ENCODE measurements at places on chromosomes 6 and 20. TPM values are rescaled to one million over a fixed set of nuclear protein-coding genes. Genes with fewer than 3 reads are reported as not detected.

Gene HLA-G
- total RNA-seq, result 1.6 TPM

Gene GPR63
- total RNA-seq, result 2.2 TPM

DNA sequence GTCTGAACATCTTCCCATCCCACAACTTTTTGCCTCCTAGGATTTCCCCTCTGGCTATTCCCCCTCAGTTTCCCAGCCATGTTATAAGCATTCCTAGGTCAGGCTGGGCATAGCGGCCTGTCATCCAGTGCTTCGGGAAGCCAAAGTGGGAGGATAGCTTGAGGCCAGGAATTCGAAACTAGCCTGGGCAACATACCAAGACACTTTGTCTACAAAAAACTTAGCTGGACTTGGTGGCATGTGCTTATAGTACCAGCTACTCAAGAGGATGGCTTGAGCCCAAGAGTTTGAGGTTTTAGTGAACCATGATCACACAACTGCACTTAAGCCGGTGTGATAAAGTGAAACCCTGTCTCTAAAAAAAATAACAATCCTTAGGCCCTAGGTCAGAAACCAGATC, 447.4 kb downstream of the KIF16B start:
- no peak for DNase-seq
- no peaks in the 10 kb centered on the region for H3K36me3 ChIP-seq
- H3K4me1 ChIP-seq, result no peaks in the 10 kb centered on the region
- no peak overlapping the region for H3K27ac ChIP-seq
- H3K27me3 ChIP-seq, result no peaks in the 10 kb centered on the region

DNA sequence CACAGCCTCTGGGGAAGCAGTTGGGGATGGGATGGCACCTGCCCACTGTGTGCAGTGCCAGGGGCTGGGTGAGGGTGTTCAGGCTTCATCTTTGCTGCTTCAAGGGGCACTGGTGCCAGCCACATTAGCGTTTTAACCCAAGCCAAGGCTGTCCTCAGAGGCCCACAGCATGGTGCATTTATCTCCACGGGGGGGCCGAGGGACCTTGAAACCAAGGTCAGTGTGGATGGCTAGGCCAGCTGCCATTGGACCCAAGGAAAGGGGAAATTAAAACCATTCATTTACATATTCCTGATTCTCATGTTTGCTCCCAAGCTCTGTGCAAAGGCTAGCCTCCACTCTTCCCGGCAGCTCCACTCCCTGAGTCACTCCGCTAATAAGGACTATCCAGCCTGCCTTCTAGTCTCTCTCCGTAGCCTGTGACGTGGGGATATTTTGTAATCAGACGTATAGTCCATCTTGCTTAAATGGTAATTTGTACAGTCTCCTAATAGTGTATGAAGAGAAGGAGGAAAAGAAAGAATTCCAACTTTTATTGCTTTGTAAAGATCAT, 197.1 kb downstream of the CDH4 start:
- H3K27ac ChIP-seq, result no peak overlapping the region
- no peaks in the 10 kb centered on the region for H3K4me1 ChIP-seq
- H3K36me3 ChIP-seq, result no peaks in the 10 kb centered on the region
- H3K4me3 ChIP-seq, result no peak overlapping the region
- H3K27me3 ChIP-seq, result peaks cover 7% of the 10 kb centered on the region

- no peak overlapping the region for H3K27ac ChIP-seq
- no peak overlapping the region for H3K4me3 ChIP-seq
- peaks cover 4% of the 10 kb centered on the region for H3K4me1 ChIP-seq
- no peaks in the 10 kb centered on the region for H3K27me3 ChIP-seq
Observed at GRCh38 chr6:109393886-109394281, 11.6 kb upstream of the CD164 start.

GRCh38 chr6:115706324-115706723, 354.4 kb downstream of the FRK start:
- no peaks in the 10 kb centered on the region for H3K27me3 ChIP-seq
- H3K4me3 ChIP-seq, result no peak overlapping the region
- H3K27ac ChIP-seq, result no peak overlapping the region
- no peak for DNase-seq
- H3K36me3 ChIP-seq, result no peaks in the 10 kb centered on the region

- no peaks in the 10 kb centered on the region for H3K4me1 ChIP-seq
- no peaks in the 10 kb centered on the region for H3K27me3 ChIP-seq
- H3K4me3 ChIP-seq, result no peak overlapping the region
- no peak for DNase-seq
- H3K27ac ChIP-seq, result no peak overlapping the region
- no peaks in the 10 kb centered on the region for H3K36me3 ChIP-seq
Observed at GRCh38 chr6:168311410-168312124, 8.0 kb downstream of the DACT2 start.

All from adrenal gland (tissue), 19 donors.